HCEC 1CT (cell line): ENCODE measurements at places on chromosomes 6 and 20.
A peak's percentile ranks its signal among the peaks of the same experiment; 100 is the strongest.

- DNase-seq, result no peak
These were observed 213.2 kb downstream of the C6orf118 start for GRCh38 chr6:165096209-165096608.

DNA sequence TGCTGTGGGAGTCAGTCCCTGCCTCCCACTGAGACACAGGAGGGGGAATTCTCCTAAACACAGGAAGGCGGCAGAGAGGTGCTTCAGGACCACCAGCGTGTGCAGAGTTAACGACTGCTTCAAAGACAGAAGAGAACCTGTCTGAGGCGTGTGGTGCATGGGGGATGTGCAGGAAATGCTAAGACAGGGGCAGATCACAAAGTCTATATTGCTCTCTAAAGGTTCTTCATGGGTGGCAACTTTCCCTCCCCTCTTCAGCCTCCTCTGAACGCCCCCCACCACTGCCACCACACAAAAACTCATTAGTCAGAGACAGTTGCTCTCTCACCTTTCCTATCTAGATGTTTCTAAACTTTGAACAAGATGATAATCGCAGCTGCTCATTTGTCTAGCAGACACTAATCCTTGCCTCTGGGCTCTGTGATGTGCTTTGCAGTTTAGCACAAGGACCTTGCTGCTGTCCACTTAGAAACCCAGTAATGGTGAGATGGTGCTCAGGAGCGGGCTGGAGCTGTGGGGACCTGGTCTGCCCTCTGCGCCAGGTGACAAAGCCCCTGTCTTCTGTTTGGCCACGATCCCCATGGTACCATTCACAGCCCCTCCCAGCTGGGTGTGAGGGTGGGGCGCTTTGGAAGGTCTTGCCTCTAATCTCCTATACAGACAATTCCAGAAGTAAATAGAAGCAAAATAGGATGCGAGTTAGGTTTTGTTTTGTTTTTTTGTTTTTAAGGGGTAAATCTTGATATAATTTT is 219.6 kb downstream of the NRN1 start:
- no peak for DNase-seq

DNA sequence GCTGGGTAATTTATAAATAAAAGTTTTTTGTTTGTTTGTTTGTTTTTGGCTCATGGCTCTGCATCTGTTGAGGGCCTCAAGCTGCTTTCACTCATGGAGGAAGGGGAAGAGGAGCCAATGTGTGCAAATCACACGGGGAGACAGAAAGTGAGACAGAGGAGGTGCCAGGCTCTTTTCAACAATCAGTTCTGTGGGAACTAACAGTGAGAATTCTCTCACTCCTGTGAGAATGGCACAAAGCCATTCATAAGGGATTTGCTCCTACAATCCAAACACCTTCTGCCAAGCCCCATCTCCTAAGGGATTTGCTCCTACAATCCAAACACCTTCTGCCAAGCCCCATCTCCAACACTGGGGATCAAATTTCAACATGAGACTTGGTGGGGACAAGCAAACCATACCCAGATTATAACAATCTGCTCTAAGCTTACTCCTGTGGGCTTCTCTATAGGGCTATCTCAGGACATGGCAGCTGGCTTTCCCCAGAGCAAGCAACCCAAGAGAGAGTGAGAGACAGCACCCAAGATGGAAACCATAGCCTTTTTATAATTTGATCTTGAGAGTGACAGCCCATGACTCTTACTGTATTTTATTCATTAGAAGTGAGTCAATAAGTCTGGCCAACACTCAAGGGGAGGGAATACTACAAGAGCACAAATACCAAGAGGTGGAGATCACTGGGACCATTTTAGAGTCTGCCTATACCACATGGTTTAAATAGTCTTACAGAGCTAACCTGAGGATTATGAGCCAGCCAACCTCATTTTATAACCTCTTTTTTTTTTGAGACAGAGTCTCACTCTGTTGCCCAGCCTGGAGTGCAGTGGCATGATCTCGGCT is 22.8 kb upstream of the LRRC1 start:
- DNase-seq, result peak; percentile 52

- peak; percentile 63 for DNase-seq
These were observed 20.0 kb upstream of the TRIM27 start for GRCh38 chr6:28943557-28944411.

GRCh38 chr6:18506382-18507017 is 119.3 kb downstream of the RNF144B start:
- DNase-seq, result no peak

DNA sequence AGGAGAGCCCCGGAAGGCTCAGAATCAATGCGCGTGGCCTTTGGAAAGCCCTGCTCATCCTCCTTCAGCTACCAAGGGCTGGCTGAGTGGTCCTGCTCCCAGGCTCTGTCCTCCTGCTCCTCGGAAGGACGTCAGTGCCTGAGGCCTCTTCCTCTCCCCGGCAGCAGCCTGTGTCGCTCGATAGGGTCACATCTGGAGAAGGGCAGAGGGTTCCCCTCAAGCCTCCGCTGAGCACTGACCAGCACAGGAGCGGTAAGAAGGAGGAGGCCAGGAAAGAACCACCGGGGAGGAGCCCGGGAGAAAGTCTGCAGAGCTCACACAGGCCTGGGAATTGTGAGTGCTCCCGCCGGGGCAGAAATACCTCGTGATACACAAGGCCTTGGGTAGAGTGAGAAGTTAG is 21.2 kb downstream of the KIF25 start:
- no peak for DNase-seq

DNA sequence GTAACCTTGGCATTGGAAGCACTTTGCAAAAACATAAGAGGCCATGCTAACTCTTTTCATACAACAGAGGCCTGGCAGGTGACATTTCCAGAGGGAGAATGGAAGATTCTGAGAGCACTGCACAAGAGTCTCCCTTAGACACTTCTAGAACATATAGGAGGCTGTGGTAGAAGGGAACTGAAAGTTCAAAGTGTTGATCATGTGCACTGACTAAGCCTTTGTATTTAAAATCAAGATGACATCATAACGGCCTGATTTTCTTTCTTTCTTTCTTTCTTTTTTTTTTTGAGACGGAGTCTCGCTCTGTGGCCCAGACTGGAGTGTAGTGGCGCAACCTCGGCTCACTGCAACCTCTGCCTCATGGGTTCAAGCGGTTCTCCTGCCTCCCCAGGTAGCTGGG is 26.8 kb upstream of the DNAAF9 start:
- no peak for DNase-seq

GRCh38 chr6:129842881-129843409 is 18.2 kb downstream of the TMEM244 start:
- DNase-seq, result no peak

- DNase-seq, result no peak
These were observed 3.9 kb upstream of the ARHGAP18 start for GRCh38 chr6:129713806-129714333.

- no peak for DNase-seq
These were observed 217.3 kb upstream of the PREP start for GRCh38 chr6:105619971-105620741.

DNA sequence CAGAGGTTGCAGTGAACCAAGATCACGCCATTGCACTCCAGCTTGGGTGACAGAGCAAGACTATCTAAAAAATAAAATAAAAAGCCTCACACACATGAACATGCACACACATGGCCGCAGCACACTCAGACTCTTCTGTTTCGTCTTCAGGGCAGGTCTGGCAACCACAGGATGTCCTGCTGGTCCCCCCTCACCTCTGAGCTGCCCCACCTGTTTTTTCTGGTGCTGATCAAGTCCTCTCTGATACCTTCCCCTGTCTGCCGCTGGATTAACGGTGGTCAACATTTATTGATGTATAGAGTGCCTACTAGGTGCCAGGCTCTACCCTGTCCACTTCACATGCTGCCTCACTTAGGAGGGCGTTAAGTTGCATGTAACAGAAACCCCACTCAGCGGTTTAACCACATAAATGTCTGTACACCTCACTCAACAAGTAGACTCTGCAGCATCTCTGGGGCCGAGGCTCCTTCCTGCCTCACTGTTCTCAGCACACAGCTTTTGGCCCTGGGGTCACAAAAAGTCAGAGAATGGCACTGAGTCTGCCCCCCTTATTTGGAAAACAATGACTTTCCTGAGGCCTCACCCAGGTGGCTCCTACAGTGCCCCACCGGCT is 4.5 kb upstream of the AP5S1 start:
- no peak for DNase-seq

- no peak for DNase-seq
These were observed 3.9 kb upstream of the WFDC2 start for GRCh38 chr20:45465491-45466266.

DNA sequence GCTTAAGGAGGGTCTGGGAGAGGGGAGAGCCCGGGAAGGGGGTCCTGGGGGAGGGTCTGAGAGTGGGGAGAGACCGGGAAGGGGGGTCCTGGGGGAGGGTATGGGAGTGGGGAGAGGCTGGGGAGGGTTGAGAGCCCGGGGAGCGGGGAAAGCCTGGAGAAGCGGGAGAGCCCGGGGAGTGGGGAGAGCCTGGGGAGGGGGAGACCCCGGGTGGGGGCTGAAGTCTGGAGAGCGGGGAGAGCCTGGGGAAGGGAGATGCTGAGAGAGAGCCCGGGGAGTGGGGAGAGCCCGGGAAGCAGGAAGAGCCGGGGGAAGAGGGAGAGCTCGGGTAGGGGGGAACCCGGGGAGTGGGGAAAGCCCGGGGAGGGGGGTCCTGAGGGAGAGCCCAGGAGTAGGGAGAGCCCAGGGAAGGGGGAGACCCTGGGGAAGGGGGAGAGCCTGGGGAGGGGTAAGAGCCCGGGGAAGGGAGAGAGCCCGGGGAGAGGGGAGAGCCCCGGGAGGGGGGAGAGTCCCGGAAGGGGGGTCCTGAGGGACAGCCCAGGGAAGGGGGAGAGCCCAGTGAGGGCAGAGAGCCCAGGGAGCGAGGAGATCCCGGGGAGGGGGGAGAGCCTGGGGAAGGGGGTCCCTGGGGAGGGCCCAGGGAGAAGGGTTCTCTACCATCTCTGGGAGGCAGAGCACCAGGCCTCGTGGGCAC is 148.5 kb downstream of the SYNDIG1 start:
- no peak for DNase-seq

DNA sequence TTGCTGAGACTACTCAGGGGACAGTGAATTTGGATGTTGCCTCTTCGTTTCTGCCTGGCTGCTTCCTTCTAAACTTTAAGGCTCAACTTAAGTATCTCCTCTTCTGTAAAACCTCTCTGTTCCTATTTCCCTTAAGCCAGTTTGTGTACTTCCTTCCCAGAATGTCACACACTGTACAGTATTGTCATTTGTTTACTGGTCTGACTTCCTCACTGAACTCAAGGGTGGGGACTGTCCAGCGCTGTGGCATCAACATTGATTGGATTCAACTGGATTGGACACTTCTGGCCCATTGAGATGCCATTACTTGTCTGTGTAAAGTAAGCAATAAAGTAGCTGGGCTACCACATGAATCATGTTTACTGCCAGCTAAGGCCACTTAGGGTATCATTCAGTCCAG is 69.7 kb downstream of the ANKS1A start:
- no peak for DNase-seq

GRCh38 chr6:34036357-34037069 is 109.4 kb downstream of the GRM4 start:
- no peak for DNase-seq

GRCh38 chr6:109447878-109448555 is 7.5 kb downstream of the SMPD2 start:
- no peak for DNase-seq

DNA sequence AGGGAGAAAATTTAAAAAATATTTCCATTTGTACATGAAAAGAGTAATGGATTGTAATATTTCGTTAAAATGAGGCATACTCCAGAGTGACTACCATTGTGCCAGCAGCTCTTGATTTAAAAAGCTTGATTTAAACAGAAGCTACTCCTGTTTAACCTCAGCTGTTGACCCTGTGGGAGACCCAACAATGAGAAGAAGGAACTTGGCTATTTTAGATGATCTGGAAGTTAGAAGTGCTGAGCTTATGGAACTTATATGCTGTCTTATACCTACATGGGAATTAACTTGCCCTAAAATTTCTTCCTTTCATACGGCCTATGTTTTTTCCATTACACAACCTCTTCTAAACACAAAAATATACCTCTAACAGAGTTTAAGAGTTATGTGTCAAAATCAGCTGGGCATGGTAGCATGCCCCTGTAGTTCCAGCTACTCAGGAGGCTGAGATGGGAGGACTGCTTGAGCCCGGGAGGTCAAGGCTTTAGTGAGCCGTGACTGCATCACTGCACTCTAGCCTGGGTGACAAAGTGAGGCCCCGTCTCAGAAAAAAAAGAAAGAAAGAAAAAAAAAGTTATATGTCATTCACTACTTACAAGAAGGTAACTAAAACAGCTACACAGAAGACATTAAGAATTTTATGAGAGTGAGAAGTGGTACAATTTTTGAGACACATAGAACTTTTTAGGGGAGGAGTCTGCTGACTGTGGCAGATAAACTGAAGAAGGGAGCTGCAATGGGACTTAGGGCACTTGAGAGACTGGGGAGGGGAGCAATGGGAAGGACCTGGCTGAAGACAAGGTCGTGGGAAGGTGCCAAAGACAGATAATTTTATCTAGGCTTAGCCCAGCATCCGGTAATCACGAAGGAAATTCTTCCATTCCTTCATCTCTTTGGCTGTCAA is 139.9 kb downstream of the MYB start:
- no peak for DNase-seq

- peak; percentile 65 for DNase-seq
These were observed 13.2 kb upstream of the TFB1M start for GRCh38 chr6:155327326-155328073.

DNA sequence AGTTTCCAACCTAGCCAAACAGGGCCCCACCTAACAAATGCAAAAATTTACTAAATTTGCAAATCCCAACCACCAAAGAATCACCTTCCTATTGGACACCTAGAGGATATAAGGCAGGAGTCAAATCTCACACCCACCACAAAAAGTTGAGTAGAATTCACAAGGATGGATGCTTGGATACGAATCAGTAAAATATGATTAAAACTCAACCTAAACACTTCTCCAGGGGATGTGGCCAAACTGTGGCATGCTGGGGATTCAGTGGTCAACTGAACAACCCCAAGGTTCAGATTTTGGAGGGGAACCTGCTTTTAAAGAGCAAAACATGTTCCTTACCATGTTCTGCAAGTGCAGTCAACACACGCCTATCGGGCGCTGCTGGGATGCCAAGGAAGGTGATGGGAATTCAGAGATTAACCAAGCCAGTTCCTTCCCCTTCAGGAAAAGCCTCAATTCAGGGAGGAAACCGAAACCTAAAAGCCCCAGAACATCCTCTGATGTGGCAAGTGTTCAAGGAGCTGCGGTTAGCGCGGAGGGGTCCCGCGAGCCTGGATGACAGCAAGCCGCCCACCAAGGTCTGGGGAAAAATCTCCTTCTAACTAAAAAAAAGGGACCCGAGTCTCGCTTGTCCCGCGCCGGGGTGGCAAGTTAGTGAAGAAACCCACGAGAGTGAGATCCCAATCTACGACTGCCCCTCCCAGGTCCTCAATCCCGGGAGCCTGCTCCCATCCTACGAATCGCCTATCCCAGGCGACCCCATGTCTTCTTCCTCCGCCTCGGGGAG is 902 bp downstream of the SAMHD1 start:
- DNase-seq, result peak; percentile 25
